ENCODE measurements at places on chromosomes 12 and 14.

GRCh38 chr12:54285150-54286041 lies 4.9 kb downstream of the HNRNPA1 start:
- no peak for DNase-seq

DNA sequence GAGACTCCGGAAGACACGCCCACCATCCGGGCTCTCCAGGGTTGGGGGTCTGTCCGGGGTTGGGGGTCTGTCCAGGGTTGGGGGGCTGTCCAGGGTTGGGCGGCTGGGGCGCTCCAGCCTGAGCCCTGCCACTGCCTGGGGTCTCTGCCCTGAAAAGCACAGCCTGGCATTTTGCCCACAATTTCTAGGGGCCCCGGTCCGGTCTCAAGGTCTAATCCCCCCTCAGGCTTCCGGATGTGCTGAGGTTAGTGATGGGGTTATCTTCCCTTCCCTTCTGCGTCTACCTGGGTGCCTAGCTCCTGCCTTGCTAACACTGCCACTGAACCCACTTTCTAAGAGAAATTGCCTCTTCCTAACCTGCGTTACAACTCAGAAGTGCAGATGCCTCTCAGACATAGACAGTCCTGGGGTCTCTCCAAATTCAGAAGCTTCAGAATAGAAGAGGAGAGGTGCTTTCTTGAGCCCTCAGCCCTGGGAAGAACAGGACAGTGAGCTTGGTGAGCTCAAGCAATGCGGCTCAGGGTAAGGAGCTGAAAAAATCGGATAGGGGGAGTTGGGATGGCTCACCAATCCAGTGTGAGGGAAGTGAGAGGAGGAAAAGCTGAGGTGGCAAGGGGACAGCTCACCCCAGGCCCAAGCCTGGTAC lies 5.7 kb downstream of the LHX5 start:
- no peak for DNase-seq

- DNase-seq = no peak
Measured at GRCh38 chr12:28140404-28140803, 49.9 kb upstream of the CCDC91 start.

DNA sequence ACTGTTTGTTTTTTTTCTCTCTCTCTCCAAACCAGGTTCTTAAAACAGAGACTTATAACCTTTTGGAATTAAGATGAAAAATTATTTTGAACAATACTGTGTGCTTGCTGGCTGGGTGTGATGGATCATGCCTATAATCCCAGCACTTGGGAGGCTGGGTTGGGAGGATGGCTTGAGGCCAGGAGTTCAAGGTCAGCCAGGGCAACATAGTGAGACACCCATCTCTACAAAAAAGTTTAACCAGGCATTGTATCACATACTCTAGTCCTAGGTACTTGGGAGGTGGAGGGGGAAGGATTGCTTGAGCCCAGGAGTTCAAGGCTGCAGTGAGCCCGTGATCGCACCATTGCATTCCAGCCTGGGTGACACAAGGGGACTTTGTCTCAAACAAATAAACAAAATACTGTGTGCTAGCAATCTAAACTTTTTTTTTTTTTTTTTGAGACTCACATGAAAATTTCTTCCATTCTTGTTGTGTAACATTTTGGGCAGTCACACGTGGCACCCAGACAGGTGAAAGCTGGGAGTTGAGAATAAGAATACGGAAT lies 379.6 kb downstream of the ETNK1 start:
- no peak for DNase-seq

DNA sequence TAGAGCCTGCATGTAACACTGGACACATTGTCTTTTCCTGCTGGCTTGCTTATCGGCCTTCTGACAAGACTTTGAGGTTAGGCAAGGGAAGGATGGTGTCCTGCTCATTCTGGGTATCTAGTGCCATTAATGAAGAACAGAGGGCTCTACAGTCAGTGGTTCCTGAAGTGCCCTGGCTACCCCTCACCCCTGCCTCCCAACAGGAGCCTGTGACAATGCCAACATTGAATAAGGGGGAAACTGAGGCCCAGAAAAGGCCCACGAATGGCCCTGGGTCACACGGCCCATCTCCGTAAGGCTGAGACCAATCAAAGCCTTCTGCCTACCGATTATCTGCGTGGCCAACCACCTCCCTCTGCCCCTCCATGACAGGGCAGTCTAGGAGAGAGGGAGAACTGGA lies 2.1 kb downstream of the IFI27L2 start:
- DNase-seq = no peak

GRCh38 chr12:125064492-125064891 lies 743 bp upstream of the AACS start:
- no peak for DNase-seq

- DNase-seq = no peak
Measured at GRCh38 chr12:93514853-93515252, 47.5 kb downstream of the MRPL42 start.

DNA sequence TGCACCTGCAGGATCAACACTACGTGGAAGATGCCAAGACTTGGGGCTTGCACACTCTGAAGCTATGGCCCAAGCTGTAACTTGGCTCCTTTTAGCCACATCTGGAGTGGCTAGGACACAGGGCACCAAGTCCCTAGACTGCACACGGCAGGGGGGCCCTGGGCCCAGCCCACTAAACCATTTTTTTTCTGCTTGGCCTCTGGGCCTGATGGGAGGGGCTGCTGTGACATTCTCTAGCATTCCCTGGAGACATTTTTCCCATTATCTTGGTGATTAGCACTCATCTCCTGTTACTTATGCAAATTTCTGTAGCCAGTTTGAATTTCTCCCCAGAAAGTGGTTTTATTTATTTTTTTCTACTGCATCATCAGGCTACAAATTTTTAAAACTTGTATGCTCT lies 1080.7 kb downstream of the LRFN5 start:
- DNase-seq = no peak

DNA sequence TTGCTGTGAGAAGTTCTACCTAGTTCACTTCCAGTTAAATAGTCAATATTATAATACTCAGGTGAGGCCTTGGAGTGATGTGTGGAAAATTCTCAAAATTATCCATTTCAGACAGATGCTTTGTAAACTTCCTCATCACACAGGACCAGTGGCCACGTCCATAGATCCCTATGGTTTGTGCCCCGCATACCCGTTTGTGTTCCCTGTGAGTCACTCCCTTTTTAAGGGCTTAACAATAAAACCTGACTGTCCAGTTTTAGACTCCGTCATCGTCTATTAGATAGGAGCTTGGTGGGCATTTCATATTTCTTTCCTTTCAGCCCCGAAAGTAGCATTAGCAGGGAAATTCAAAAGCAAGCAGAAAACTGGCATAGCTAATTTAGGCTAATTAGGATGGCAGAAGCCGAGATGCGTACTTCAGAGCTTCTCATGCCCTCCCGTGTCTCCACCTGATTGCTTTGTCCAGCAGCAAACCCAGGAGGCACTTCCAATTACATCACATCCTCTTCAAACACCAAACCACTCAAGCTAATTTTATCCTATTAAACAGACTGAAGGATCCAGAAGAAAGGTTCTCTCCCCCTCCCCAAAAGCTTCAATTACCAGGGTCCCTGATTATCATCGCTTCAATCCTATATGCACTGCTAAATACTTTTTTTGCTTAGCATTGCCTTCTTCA lies 186.6 kb upstream of the OTX2 start:
- DNase-seq = no peak

GRCh38 chr12:25771041-25771440 lies 187.4 kb upstream of the RASSF8 start:
- DNase-seq = peak; percentile 77

DNA sequence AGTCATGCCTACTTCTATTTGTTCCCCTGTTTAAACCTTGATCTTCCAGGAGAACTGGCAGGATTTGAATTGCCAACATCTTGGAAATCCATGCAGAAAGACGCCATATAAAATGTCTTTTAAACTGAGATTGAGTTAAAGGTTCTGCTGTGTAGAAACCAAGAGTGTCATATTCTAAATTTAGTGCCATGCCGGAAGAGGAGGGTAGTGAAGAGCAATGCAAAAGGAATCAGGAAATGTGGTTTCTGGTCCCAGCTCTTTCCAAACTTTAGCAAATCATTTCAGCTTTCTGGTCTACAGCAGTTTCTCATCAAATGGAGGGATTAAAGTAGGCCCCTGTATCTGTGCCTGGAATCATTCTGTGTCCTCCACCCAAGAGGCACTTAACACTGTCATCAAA lies 85.7 kb downstream of the BTG1 start:
- DNase-seq = peak; percentile 54

GRCh38 chr14:25953532-25954139 lies 644.2 kb downstream of the NOVA1 start:
- no peak for DNase-seq

DNA sequence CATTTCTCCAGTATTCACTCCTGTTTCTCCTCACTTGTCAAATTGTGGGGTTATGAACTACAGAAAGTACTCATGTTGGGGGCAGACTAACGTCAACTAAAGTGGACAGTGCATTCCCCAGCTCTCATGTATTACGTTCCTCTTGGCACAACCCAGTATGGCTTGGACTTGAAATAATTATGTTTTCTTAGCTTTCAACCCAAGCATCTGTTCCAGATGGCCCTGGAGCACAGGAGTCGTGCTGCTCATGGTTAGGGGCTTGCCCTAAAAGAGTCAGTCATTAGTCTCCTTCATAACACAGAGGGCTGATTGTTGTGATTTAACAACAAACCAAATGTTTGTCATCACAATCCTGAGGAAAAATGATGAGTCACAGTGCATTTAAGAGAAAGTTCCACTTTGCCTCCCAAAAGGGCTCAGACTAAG lies 154.4 kb downstream of the RPAP3 start:
- DNase-seq = no peak

GRCh38 chr14:50345846-50346422 lies 33.8 kb downstream of the DMAC2L start:
- no peak for DNase-seq

- DNase-seq = no peak
Measured at GRCh38 chr14:54338696-54339317, 58.0 kb upstream of the CDKN3 start.

DNA sequence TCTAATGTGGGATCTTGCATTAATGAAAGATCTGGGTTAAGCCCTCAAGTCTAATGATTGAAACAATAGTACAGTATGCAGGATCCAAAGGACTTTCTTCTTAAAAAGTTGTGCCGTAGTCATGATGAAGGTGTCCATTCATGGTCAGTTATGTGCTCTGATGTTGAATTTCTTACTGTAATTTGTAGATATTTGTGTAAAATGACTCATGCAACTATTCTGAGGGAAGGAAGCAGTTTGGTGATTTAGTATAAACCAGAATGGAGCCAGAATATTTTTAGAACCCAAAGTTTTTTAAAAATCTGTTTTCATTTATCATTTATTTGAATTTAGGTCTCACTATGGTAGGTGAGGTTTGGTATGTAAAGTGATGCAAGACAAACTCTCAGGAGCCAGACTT lies 151.2 kb downstream of the AKAP6 start:
- no peak for DNase-seq

DNA sequence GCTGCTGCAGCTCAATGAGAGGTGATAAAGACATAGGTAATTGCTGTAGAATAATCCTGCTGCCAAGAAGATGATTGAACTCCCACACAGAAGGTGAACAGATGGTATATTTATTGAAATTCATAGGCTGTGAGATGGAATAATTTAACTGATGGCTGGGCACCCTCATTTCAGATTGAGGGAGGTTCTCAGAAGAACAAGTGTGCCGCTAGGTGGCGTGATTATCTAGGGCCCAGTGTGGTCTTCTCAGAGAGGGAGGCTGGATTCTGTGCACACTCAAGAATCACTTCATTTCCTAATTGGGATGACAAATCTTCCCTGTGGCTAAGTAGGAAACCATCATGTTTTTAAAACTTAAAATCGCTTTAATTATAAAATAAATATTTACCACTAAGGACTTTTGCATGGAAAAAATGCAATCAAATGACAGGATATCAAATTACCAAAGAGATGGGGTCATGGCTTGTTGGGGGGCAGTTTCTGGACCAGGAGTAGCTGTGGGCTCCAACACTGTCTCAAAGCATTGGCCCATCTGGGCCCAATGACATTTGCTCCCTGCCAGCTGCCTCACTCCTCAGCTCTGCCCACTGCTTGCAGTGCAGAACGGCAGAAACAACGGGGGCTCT lies 132.3 kb downstream of the SNAPC1 start:
- DNase-seq = peak; percentile 73

DNA sequence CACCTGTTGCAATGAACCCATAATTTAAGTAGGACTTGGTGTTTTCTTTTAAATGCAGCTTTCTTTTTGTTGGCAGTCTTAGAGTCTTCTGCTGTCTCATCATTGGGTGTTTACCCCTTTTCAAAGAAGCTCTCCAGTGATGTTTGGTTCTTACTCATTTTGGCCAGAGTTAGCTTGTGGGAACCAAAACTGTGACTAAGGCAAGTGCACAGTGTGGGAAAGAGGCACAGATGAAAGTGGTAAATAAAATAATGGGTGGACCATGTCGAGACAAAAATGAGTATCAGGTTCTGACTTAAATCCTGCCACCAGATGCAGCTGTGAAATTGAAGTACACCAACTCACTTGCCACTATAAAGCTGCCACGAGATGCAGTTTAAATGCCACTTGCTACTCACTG lies 615.4 kb upstream of the MIS18BP1 start:
- DNase-seq = no peak
